ENCODE measurements at places on chromosomes 12 and 14.

- DNase-seq = peak; percentile 46
Measured at GRCh38 chr12:120468821-120469449, 613 bp downstream of the SRSF9 start.

- no peak for DNase-seq
Measured at GRCh38 chr14:69606258-69607184, 4.9 kb upstream of the SUSD6 start.

GRCh38 chr12:3274664-3275063, 197.5 kb downstream of the TSPAN9 start:
- no peak for DNase-seq

DNA sequence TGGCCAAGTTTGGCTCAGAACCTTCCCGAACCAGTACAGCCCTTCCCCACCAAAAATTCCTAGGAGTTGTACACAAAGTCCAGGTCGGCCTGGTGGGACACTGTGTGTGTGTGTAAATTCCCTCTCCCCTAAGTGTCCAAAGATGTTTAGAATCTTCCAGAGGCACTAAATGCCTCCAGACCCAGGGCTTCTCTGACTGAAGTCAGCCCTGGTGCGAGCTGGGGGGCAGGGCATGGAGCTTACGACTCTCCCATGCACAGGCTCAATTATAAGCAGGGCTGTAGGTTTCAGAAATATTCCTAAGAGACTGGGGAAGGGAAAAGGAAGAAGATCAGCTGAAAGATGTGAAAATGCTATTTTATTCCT, 106.9 kb upstream of the ATF7IP start:
- no peak for DNase-seq

- no peak for DNase-seq
Measured at GRCh38 chr12:53736592-53736991, 9.3 kb upstream of the CALCOCO1 start.

Data from nucleus accumbens (tissue), 56 donors.